GM23338 (cell line): ENCODE measurements at places on chromosomes 6 and 20.

DNA sequence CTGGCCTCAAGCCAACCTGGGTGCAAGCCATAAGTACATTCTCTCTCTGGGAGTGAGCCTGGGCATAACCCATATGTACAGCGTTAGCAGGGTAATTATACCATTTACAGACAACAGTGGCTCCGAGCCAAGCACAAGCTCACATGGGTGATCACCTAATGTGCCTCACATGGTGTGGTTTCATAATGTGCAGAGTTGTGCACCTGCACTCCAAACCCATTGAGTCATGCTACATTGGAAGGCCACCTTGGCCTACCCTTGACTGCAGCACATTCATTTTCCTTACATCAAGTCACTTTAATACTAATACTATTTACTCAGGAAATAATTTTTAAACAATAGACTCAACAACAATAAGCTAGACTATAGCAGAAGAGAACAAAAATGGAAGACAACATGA, 194.5 kb upstream of the PLN start:
- no peak for DNase-seq

GRCh38 chr20:44091026-44091425, 96.0 kb downstream of the JPH2 start:
- no peak for DNase-seq

- DNase-seq = no peak
Measured at GRCh38 chr20:3932681-3933080, 43.5 kb downstream of the PANK2 start.

DNA sequence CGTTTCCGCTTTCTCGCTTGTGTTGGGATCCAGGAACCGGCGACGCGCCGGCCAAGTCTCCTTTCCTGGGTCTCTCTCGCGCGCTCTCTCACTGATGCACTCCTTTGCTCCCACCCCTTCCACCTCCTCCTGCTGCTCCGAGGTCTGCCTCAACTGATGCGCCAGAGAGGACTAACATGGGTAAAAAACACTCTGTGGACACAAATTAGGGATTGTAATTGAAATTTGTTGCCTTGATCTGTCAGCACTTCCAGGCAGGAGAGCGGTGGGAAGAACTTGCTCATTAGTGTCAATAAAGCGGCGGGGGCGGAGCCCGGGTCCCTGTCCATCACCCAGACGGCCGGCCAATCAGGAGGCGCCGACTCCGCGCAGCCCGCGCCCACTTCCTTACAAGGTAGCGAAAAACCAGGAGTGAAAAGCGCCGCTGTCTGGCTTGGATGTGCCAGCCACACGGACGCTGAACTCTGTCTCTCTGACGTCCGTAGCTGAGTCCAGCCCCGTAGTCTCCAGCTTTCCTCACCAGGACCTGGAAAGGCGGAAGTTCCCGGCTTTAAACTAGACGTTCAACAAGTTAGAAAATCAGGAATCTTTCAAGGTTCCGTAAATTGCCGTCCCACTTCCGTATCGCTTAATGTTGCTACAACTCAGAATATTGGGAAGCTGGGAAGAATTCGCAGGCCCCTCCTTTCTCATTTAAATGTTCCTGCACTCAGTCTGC, at the start of gene TBX18:
TBX18 (minus strand) TSS at position 267 of the 718 bp plus-strand sequence. CDS start 417 bp downstream, outside the sequence.
- peak; percentile 98 for DNase-seq

DNA sequence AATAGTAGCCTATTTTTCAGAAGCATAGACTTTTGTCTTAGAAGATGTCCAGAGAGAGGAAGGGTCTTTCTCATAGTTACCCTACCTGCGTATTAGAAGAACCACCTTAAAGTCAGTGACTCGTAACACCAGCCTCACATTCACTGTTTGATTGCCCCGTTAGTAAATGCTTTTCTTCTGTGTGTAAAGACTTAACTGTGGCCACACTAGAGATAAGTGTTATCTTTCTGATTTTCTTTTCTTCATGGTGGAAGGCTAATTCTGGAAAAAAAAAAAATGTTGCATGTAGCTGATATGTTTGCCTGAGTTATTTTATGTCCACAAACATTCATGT, 83.9 kb downstream of the SAMD3 start:
- no peak for DNase-seq

- DNase-seq = no peak
Measured at GRCh38 chr6:157665180-157665579, 157.9 kb upstream of the SNX9 start.

GRCh38 chr6:115896538-115897129, 164.1 kb downstream of the FRK start:
- peak; percentile 51 for DNase-seq

GRCh38 chr6:157762636-157763035, 60.4 kb upstream of the SNX9 start:
- no peak for DNase-seq

- no peak for DNase-seq
Measured at GRCh38 chr20:8388707-8389106, 256.6 kb downstream of the PLCB1 start.

DNA sequence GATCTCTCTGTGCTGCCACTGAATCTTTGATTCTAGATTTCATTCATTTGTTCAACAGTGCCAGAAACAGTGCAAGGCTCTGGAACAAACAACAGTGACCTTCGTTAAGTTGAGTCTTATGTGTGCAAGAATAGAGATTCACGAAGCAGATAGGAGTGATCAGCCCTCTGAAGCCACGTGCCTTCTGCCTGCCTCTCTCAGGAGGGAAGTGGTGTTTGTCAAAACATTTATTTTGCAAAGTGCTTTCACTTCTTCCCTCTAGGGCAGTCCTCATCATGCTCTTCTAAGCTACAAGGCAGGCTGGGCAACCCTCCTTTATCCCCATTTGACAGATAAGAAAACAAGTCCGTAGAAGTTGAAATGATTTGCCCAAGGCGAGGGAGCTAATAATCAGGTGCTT, 204.3 kb downstream of the TFAP2C start:
- no peak for DNase-seq

- DNase-seq = peak; percentile 37
Measured at GRCh38 chr6:100023798-100024197, 29.8 kb upstream of the MCHR2 start.

GRCh38 chr6:14652536-14652935, 535.0 kb downstream of the CD83 start:
- no peak for DNase-seq

GRCh38 chr6:123619156-123619555, 17.6 kb downstream of the TRDN start:
- DNase-seq = no peak

DNA sequence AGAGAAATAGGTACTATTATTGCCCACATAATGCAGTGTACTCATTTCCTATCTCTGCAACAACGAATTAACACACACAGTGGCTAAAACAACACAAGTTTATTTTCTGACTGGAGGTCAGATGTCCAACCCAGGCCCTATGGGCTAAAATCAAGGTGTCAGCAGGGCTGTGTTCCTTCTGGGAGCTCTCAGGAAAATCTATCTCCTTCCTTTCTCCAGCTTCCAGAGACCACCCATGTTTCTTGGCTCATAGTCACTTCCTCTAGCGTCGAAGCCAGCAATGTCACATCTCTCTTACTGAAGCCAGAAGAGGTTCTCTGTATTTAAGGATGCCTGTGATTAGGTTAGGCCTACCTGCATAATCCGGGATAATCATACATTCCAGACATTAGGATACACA, 60.9 kb upstream of the TOP1 start:
- DNase-seq = no peak

DNA sequence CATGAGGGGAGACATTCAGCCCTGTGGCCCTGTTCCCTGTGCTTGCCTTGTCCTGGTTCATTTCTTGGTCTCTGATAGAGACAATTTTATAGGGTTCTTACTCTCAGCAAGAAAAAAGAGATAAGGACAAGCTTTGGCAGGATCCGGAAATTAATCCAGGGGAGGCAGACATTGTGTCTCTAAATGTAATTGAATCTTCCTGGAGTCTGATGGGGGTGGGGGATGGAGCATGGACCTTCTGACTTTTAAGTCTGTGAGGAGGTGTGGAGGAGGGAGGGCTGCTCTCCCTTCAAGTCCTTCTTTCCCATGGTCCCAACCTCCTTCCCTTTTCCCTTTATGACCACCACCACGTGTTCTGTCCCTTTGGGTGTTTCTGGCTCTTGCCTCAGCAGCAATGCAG, 512.7 kb downstream of the DHX35 start:
- DNase-seq = no peak

GRCh38 chr6:157768304-157768703, 54.7 kb upstream of the SNX9 start:
- no peak for DNase-seq

DNA sequence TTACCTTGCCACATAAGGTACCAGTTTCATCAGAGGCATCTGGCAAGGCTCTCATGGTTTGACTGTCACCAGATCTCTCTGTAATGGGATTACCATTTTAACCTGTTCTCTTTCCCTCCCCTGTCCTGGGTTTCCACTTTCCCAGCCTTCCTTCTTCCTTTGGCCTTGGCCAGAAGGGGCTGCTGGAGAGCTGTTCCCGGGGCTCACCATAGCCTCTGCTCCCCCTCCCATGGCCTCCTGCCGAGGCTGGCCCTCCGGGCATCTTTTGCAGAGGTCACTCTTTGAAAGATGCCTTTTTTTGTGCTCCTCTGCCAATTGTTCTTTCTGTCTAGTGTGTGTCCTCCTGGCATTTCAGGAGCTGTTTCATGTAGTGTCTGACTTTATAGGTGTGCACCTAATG, 100.7 kb upstream of the SCP2D1 start:
- peak; percentile 69 for DNase-seq

GRCh38 chr6:165844232-165844631, 181.2 kb upstream of the PDE10A start:
- DNase-seq = no peak

GRCh38 chr6:8200255-8200654, 97.9 kb upstream of the EEF1E1 start:
- DNase-seq = no peak

DNA sequence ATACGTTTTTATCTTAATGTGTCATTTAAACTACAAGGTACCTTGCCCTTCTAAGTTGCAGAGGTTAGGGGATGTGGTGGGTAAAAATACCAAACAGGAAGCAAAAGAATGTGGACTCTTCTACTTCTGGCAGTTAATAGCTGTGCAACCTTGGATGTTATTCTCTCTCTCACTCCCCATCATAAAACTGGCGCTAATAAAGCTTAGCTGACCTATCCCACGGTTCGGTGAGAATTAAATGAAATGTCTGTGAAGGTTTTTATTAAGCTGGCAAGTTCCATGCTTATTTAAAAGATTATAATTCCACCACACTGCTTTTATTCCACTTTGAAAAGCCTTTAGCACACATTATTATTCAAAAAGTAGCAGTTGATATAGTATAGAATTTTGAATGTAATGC, 127.8 kb upstream of the SLC22A23 start:
- DNase-seq = no peak

DNA sequence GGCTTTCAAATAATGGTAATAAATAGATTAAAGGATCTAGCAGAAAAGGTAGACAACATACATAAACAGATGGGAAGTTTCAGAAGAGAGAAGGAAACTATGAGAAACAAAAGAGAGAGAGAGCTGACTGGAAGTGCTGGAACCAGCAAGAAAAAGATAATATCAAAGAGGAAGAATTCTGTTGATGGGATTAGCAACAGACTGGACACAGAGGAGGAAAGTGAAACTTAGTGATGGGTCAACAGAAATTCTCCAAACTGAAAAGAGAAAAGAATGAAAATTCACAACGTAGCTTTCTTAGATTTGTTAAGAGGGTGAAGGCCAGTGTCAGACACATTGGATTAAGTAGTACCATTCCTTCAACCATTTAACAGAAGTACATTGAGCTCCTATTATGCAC, 48.3 kb upstream of the SIRPA start:
- DNase-seq = no peak

GRCh38 chr6:12298995-12299394, 8.8 kb downstream of the EDN1 start:
- DNase-seq = no peak

DNA sequence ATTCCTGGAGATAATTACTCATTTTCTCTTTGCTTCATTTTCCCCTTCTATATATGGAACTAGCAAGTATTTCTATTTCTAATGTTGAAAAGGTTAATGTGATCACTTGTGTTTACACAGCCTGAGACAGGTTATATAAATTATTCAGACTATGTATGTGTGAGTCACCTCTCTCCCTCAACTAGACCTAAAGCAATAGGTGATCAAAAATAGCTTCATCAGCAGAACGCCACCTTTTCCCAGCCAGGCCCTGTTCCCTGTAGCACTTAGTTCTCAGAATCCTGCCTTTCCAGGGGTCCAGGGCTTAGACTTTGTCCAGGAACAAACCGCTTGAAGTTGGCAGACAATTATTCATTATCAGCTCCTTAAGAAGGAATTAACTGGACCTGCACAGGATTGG, 125.3 kb upstream of the EXOC2 start:
- no peak for DNase-seq

DNA sequence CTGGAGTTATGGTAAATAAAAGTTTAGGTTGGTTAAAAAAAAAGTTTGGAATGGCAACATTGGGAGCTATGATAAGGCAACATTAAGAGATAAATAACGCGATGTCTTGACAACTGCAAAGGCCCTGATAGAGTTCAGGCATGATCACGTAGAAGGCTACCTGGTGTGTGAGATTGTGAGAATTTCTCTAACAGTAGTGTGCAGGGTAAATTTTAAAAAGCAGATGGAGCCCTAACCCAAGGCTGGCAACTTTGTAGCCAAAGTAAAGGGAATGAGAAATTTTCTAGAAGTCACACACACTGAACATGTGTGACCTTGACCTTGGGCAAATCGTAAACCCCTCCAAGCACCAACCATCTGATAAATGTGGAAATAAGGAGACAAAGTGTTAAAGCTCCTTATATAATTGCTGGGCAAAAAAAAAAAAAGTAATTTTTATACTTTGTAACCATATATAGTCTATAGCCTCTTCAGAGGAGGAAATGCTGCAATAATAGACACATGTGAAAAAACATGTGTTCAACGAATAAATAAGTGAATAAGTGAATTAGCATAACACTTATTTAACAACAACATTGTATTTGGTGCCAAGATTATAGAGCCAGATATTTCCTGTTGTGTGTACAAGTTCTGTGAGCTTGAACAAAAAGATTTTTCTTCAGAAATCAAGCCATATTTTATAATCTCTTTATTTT, 18.2 kb downstream of the KCNQ5 start:
- no peak for DNase-seq

GRCh38 chr6:16676978-16677377, 84.3 kb downstream of the ATXN1 start:
- peak; percentile 14 for DNase-seq

- DNase-seq = no peak
Measured at GRCh38 chr20:16020971-16021370, 552.3 kb downstream of the KIF16B start.
